Activated CD4-positive, alpha-beta T cell treated with anti-CD3 and anti-CD28 coated beads, Interleukin-2, amount 50 U/mL, for 48 hours (primary cell): ENCODE measurements at places on chromosomes 5 and 9.

DNA sequence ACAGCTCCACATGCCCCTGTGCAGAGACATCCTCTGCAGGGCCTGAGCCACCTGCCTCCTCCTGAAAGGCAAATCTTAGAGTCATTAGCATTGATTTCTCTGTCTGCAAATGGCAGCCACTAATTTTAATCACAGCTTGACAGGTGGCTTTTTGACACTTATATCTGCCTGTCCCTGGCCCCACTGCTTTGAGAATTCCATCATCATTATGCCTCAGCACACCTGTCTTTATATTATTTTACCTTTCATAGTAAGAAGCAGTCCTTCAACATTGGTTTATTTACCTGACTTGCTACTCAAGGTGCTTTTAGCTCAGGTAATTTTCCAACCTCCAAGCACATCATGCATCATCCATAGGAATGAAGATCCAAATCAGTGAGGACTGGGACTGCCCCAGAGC is 451.3 kb downstream of the MTRR start:
- no peak for DNase-seq

DNA sequence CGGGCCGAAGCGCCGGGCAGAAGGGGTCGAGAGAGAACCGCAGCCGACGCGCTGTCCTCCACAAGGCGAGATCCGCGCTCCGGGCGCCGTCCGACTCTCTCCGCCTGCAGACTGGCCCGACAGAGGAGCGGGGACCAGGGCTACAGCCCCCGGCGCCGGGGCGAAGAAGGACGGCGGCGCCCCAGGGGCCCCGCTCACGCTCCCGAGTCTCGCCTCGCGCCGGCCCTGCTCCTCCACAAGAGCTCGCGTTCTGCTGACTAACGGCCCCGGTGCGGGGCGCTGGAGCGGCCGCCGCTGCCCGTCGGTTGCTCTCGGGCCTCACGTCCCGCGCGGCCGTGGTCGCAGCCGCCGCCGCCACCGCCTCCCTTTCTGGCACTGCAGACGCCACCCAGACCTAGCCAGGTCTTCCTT is 338 bp downstream of the ABHD17B start:
- DNase-seq = no peak

- no peak for DNase-seq
These were observed 75.8 kb downstream of the INIP start for GRCh38 chr9:112642126-112642525.

DNA sequence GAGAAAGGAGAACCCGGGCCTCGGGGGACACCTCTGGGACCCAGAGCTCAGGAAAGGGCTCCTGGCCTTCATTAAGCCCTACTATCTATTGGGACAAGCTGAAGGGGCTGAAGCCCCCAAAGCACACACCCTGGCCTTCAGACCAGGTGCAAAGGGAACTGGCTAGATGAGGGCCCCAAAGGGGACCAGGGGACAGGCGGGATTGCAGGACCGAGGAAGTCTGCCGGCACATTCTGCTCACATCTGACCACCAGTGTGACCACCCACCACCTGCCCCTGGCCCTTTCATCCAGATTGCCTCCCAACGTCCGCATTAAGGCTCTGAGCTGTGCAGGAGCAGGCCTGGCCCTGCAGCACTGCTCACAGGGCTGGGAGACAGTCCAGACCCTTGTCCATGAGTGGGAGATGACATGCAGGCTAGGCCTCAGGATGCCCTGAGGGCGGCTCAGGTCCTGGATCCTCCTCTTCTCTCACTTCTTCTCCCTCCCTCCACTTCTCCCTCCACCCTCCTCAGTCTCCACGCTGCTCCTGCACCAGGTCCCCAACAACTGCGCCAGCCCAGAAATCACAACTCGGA is 19.2 kb downstream of the PSD2 start:
- DNase-seq = no peak

DNA sequence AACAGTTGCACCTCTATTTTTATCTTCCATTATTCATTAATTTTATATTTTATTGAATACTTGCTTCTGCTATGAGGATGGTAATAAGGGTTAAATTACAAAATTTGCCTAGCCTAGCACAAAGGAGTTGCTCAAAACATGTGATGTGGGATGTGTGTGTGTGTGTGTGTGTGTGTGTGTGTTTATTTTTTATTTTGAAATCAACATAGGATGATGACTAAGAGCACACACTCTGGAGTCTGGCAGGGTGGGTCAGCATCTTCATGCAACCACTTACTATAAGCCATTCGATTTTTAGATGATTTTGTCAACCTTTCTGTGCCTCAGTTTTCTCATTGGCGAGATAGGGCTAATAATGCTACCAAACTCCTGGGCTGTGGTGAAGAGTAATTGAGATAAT is 57.7 kb upstream of the MAMDC2 start:
- no peak for DNase-seq

GRCh38 chr9:133430244-133430643 is 8.1 kb downstream of the ADAMTS13 start:
- DNase-seq = no peak

DNA sequence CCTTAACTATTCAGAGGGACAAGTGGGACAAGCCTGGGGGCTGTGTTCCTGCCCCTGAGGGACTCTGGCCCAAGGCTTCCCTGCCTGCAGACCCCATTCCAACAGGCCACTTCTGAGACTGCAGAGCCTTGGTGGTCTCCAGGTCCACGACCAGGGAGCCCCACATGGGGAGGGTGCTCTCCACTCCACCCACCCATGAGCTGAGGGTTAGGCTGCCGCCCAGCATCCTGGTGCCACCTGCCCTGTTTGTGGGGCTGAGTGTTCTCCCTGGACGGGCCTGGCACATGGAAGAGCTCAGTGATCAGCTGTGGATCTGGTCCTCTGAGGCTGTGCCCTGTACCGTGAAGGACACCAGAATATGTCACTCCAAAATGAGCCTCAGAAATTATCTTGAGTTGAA is 2.5 kb upstream of the ABO start:
- no peak for DNase-seq

DNA sequence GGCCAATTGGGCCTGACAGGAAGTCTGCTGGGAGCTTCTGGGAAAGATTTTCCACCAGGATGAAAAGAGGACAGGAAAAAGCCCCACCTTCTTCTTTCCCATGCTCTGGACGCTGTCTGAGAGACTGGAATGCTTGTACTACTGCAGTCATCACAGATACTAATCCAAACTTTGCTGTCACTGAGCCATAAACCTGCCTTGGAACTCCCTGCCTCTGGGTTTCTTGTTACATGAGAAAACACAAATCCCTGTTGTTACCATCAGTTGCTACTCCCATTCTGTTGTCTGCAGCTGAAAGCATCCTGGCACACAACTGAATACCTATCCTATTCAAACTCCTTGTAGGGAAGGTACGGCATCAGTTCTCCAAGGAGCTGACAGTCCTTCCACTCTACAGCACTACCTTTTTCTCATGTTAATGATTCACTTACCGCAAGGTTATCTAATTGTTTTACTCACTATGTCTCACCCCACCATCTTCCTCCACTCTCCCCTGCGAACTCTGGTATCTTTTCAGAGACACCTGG is 167.5 kb downstream of the CDK5RAP2 start:
- no peak for DNase-seq

- DNase-seq = no peak
These were observed 3.6 kb downstream of the SLC24A2 start for GRCh38 chr9:19785230-19785629.

DNA sequence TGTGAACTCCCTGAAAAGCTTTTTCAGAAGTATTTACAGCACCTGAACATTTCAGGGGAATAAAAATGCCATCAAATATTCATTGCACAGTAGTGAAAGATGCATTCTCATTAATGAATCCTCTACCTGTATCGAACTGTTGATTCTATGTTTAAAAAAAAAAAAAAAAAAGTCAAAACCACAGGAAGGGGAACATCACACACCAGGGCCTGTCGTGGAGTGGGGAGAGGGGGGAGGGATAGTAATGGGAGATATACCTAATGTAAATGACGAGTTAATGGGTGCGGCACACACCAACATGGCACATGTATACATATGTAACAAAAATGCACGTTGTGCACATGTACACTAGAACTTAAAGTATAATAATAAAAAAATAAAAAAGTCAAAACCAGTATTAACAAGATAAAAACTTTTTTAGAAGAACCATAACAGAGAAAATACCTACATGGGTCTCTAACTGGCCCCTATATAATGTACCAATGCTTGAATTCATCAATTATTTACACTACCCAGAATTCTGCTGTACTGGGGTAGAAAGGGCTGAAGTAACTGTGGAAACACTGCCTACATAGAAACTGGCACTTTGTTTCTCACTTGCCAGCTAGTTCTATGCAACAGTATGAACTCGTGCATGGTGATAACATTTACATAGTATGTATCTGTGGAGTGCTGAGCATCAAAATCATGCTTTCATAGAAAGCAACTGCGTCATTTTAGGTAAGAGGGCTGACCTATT is 48.9 kb downstream of the GNAQ start:
- DNase-seq = no peak

DNA sequence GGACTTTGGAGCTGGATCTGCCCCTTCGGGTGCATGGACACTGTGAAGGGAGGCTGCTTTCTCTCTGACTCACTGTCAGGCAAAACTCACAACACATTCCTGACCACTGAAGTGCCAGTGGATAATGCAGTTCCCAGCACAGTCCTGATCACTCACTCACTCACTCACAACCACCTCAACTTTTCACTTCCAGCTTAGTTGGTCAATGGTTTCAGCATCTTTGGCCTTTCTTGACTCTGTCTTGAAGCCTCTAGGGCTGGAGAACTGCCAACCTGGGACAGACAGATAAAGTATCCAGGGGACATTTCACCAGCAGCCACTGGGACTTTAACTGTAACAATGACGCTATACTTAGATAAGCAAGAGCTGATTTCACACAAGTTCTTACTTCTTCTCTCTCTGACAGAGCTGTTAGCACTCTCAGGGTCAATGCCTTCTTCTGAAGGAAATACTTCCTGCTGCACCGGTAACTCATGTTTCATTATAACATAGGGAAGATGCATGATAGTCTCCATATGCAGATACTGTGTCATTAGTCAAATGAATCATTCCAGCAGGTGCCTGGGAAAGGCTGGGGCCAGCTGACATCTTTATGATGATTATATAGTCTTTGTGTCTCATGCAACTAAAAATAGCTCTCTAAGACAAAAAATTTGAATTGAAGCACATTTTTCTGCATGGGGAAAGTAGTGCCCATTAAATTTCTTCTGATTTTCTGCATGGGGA is 499.0 kb downstream of the SEMA5A start:
- no peak for DNase-seq

DNA sequence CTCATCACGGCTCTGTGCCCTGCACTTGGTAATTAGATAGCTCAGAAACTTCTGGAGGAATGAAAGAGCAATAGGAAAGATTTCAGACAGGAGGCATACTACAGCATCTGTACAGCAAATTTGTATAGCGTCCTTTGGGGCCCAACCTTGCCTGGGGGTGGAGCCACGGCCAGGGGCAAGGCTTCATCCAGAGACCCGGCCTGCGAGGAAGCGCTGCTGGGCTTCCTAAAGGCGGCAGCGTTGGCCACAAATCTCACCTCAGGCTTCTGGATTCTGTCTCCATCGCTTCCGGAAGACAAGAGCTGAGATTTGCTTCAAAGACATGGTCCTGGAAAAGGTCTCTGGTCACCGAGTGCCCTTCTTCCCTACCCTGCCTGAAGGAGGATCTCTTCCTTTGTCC is 12.2 kb upstream of the SPATA31D1 start:
- DNase-seq = no peak

DNA sequence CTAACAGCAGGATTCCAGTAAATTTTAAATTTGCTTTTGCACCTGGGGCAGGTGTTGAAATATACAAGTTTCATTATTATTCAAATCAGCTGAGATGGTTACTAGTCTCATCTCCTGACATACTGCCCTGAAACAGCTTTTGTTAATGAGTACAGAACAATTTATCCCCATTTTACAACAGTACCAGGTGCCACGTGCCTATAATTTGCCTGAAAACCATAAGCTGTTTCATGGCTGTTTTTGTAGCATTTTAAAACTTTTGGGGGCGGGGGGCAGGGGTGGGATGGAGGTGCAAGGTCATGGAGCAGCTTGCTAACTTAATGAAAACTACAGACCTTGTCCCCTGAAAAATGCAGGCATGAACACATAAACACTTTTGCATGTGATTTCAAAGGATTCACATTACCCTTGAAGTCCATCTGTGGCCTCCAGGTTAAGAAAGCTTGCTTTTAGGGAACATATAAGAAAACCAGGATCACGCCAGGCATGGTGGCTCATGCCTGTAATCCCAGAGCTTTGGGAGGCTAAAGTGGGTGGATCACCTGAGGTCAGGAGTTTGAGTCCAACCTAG is 42.1 kb downstream of the TIMD4 start:
- DNase-seq = no peak
